Activated T-cell treated with anti-CD3 and anti-CD28 coated beads for 24 hours (primary cell): ENCODE measurements at places on chromosomes 3 and 15.

GRCh38 chr15:99895189-99895955 lies 162.1 kb upstream of the LYSMD4 start:
- DNase-seq = no peak

DNA sequence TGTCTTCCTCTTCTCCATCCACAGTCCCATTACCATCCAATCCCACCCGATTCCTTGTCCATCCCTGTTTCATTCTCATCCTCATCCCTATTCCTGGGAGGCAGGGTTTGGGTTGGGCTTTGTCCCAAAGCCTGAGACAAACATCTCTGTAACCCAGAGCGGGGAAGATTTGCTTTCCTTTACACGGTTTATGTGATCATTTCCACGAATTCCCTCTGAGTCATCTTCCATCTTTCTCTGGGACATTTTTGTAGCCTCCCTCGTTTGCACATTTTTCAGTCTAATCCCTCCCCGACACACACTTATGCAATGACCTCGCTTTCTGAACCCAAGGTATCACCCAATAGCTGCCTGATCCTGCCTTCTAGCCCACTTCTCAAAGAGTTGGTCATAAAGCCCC lies 22.8 kb downstream of the DUOX2 start:
- DNase-seq = no peak

GRCh38 chr15:64686130-64686735 lies 89.2 kb downstream of the RBPMS2 start:
- no peak for DNase-seq

- no peak for DNase-seq
Observed at GRCh38 chr3:24390169-24391130, 104.2 kb downstream of the THRB start.

DNA sequence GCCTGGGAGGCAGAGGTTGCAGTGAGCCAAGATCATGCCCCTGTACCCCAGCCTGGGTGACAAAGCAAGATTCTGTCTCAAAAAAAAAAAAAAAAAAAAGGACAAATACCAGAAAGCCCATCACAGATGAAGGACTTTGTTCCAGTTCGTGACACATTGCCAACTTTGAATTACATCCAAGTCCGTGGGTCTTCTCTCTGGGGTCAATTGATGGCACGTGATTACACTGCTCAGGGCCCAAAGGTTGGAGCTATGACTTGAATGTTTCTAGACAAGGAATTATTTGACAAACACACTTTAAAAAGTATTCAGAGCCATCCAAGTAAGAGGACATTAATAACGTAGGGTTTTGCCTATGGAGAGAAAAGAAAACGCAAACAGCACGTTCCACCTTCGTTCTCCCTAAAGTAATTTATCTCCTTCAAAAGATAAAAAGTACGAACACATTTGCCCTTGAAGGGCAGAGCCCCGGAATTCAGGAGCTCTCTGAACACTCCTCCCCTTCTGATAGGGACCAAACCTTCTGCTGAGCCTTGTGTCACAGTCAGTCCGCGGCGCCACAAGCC lies 31.3 kb upstream of the ST3GAL6 start:
- no peak for DNase-seq

GRCh38 chr15:38627689-38628277 lies 63.2 kb upstream of the RASGRP1 start:
- no peak for DNase-seq

- DNase-seq = no peak
Observed at GRCh38 chr3:62180514-62180913, 192.8 kb downstream of the FEZF2 start.

GRCh38 chr3:197260491-197261163 lies 37.8 kb downstream of the DLG1 start:
- no peak for DNase-seq

GRCh38 chr3:169133178-169134161 lies 530.0 kb downstream of the MECOM start:
- no peak for DNase-seq

DNA sequence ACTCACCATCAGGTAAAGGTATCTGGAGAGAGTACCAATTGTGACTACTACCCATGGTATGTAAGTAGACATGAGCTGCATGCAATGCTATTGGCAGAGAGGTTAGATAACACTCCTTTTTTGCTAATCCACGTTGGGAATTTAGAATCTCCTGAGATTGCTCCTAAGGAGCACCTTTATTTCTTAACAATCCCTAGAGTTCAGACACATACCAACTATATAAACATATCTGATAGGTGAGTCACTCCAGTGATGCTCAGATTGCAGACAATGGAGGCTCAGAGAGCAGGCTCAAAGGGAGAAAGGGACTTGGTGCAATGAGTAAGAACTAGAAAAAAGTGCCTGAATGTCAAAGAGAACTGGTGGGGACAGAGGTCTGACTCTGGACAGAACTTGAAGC lies 47.0 kb upstream of the LRRFIP2 start:
- DNase-seq = no peak

- DNase-seq = no peak
Observed at GRCh38 chr3:73258057-73258456, 196.6 kb downstream of the EBLN2 start.

- DNase-seq = no peak
Observed at GRCh38 chr15:22796079-22796478, 9.6 kb downstream of the NIPA1 start.

DNA sequence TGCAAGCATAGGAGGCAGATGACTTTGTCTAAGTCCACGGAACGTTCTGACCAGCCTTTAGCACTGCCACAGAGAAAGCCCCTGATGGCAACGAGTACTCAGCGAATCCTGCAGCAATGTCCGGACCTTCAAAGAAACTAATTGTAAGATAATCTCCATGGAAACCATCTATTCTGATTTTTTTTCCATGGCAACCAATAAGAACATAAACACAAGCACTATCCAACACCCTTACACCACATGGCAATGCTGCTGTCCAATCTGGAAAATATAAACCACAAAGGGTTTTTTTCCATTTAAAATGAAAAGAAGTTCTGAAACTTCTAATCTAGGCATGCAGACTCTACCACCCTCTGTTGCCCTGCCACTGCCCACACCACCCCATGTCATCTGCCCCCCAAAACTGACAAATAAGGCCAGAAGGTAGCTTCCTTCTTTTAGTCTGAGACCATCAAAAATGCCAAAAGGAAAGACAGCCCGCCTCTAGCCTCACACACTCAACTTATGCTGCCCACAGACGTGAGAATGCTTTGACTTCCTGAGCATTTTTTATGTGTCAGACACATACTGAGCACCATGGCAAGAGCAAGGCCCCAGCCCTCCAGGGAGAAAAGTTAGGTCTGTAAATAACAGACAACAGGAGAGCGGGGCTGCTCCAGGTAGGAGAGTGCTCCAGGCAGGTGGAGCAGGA lies 44.5 kb downstream of the POC1A start:
- no peak for DNase-seq

- no peak for DNase-seq
Observed at GRCh38 chr15:73568564-73569280, 64.5 kb downstream of the NPTN start.

GRCh38 chr3:103965764-103966163 lies 1400.9 kb upstream of the ALCAM start:
- no peak for DNase-seq

GRCh38 chr3:25350725-25351114 lies 77.3 kb upstream of the RARB start:
- DNase-seq = no peak

GRCh38 chr3:186700267-186700666 lies 16.9 kb upstream of the KNG1 start:
- no peak for DNase-seq

DNA sequence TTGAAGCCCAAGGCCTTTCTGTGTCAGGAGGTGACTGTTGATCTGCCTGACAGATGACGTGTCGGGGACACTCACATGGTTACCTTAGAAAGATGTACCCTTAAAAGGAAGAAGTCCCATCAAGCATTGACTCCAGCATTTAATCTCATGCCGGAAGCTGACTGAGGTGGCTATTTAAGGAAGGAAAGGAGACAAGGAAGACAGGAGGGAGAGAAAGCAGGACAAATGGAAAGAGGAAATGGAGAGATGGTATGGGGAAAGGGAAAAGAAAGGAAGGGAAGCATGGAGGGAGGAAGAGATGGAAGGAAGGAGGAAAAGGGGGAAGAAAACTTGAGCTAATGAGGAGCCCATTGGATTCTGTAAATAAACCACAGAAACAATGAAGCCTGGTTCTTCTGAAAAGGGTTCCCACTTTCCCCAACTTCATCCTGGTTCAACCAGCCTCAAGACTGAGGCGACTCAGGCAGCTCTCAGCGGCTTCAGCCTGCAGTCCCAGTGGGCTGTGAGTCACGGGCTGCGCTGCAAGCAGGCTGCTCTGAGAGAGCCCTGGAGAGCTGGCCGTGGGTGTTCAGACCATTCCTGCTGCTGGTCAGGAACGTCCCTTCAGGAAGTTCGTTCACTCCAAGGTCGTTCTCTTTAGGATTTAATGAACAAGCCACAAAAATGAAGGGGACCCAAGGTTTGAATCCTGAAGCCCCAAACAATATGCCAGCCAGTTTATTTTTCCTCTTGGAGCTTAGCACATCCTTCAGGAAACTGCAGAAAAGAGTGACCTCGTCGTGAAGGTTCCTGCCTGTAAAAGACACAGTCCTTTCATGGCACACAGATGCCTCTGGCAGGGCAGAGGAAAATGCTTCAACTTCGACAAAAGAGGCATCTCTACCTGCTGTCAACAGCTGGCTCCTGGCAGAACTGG lies 69.6 kb upstream of the THBS1 start:
- no peak for DNase-seq

DNA sequence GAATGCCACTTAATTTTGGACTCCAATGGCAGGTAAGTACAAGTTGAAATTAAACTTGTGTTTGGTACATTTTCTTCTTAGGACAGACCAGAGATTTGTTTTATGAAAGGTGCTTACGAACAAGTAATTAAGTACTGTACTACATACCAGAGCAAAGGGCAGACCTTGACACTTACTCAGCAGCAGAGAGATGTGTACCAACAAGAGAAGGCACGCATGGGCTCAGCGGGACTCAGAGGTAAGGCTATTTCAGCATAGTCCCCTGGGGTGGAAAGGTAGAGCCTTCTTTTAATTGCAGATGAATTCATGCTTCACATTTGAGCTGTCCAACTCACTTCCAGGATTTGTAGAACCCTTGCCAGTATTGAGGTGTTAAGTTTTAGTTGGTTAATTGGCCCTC lies 51.4 kb downstream of the ASTE1 start:
- DNase-seq = no peak

DNA sequence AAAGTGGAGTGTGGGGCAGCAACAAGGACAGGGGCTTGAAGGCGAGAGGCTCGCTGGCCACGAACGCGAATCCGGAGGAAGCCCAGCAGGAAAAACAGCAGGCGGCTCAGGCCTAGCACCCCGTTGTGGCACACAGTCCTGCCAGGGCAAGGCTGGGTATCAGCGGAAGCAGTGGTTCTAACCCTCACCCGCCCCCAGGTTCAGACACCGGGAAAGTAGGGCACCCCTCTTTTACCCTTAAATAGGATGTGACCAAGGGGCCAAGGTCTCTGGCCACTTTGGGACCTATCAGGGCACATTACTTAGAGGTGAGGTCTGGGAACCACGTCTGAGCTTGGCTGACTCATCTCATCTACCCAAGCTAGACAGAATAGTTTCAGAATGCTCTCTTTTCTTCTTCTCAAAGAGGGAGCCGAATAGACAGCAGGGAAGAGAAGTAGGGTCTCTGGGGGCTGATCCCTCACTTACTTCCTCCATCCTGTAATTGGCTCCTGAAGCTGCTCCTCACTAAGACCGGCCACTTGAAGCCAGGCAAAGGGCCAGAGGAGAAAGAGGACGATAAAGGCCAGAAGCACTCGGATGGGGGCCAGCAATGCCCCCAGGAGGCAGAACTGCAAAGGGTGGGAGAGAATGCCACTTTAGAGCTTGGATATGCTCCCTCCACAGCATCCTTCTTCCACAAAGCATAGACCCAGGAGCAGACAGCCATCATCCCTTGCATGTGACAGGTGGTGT lies 1.7 kb downstream of the LPCAT4 start:
- DNase-seq = no peak

- no peak for DNase-seq
Observed at GRCh38 chr3:115688418-115688817, 65.1 kb downstream of the GAP43 start.

DNA sequence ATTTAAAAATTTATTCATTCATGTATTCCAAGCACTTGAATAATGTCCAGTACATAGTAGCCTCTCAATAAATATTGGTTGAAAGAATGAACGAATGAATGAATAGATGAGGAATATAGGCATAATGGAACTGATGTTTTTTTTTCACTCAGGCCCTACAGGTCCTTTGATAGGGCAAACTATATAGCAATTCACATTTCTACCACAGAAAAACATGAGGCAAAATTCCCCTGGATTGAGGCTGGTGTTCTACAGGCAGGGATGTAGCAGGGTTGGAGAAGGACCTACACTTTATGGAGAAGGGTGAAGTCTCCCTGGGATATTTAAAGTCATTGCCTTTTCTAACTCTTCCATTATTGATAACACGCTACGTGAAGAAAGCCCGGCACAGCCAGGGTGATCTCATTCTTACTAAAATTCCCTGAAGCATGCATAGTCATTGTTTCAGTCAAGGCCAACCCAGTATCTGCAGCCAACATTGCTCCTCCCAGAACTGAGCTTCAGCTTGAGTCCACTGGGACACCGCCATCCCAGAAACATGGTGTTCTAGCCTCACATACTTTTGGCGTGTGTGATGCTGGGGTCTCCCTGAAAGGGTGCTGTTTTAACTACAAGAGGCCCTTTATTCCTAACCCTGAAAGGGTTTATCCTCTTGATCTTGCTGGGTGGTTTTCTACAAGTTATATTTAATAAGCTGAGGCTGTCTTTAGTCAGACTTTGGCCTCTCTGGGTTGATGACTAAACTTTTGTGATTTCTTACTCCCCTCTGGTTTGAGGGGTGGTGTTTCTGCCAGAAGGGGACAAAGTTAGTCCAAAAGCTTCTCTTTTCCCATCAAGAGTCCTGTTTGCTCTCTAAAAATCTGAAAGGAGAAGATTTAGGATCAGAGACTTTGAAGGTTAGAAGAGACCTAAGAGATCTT lies 25.9 kb upstream of the FBN1 start:
- no peak for DNase-seq

GRCh38 chr3:183435661-183436060 lies 7.2 kb upstream of the MCF2L2 start:
- DNase-seq = no peak

DNA sequence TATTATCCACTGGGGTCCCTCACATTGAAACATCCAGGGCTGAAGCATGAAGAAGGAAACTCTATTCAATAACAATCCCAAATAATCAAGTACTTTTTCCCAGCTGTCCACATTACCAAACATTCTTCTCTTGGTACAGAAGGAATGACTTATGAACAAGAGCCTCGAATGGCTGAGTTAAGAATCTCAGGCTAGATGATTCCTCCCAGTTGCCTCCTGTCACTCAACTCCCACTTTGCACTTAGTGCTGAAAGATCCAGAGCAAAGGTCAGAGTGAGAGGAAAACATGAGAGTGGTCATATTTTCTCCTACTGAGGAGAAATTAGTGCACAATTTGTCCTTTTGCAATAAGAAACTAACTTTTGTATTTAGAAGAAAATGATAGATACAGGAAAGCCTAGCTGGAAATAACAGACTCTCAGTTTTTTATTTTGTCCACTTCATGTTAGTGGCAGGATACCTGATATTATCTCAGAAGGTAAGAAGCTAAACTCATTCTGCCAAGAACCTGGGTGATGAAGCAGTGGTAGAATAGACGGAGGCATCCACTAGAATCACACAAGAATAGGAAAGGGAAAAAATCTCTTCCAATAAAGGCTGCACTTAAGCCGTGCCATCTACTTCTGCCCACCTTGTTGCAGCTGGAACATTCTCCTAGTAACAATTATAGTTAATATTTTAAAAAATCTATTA lies 46.2 kb downstream of the GADL1 start:
- no peak for DNase-seq
